ENCODE measurements at places on chromosomes 11 and 22.

DNA sequence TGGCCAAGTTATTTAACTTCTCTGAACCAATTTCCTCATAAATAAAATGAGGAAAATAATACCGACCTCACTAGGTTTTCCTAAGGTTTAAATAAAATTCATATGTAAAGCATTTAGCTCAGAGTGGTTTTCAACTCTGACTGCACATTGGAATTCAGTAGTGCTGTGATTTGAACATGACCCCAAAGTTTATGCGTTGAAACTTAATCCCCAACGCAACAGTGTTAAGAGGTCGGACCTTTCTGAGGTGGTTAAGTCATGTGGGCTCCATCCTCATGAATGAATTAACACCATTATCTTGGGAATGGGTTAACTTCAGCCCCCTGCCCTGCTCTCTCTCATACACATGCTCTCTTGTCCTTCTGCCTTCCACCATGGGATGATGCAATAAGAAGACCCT, 322.2 kb downstream of the AASDHPPT start:
- peak; percentile 9 for DNase-seq

- no peak for DNase-seq
Observed at GRCh38 chr22:43587574-43587973, 175.8 kb downstream of the MPPED1 start.

DNA sequence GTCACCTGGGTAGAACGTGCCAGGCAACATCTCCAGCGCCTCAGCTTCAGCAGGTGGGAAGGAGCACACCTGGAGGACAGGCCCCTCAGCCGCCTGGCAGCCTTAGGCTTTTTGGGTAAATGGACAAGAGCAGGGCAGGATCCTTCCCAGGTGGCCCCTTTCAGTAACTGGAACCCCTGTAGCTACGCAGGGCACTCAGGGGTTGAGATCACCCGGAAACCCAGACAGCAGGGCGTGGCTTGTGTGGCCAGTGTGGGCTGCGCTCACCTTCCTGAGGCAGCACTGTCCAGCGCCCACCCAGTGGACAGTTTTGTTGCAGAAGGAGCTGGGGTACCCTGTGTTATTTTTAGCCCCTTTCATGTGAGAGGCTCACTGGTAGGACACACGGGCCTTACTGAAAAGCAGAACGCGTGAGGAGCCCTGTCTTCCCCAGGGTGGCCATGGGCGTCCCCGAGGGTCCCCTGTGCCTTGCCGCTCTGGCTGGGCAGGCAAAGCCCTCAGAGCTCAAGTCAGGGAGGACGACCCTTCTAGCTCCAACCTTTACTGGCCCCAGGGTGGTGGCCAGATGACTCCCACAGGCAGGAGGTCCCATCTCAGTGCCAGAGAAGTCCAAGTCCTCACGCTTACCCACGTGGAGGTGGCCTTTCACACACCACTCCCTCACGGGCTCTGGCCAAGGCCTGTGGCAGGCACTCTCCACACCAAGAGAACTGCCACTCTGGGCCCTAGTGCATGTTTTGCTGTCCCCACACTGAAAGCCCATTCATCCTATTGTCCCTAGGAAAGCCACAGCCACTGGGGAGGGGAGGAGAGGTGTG, 75.8 kb downstream of the CTTN start:
- no peak for DNase-seq

GRCh38 chr11:23554002-23554401, 693.7 kb upstream of the CCDC179 start:
- DNase-seq: peak; percentile 6

- DNase-seq: no peak
Observed at GRCh38 chr11:32023370-32024305, 67.2 kb upstream of the RCN1 start.

DNA sequence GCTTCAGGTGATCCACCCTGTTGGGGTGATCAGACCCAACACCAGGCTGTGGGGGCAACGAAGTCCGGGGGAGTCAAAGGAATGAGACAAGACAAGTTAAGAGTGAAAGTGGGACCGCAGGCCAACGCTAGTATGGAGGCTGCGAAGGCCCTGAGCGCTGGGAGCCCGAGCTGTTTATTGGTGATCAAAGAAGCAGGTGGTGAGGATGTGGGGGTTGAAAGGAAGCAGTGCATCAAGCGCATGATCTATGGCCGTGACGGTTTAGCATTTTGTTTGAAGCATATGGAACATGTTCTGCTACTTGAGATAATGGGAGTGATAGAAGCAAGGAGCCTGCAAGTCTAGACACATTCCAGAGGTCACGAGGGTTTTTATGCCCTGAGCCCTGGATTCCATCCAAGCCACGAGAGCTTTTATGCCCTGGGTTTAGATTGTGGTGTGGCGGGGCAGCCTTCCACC, 49.5 kb downstream of the MCHR1 start:
- DNase-seq: no peak

DNA sequence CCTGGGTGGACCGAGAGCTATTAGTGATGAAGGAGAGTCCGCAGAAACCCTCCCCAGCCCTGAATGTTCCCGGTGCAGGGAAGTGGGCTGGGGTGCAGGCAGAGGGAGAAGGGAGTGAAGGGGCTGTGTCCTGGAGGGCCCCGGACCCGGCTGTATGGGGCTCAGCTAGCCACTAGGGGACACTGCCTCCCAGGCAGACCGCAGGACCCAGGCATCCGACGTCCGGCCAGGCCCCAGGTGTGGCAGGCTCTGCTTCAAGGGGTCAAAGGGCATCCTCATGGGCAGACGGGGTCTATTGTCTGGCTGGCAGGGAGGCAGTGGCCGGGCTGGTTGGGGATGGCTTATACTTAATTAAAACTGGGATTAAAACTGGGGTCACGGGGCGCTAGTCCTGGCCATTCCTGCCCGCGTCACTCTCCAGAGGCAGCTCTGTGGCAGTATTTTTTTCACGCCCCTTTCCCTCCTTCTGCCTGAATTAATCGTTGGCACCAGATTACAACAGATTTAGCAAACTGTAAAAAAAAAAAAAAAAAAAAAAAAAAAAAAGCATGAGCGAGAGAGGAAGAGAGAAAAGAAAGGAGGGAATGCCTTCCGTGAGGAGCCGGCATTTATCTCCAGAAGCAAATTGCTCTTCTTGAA, 5.1 kb downstream of the FLRT1 start:
- peak; percentile 20 for DNase-seq

DNA sequence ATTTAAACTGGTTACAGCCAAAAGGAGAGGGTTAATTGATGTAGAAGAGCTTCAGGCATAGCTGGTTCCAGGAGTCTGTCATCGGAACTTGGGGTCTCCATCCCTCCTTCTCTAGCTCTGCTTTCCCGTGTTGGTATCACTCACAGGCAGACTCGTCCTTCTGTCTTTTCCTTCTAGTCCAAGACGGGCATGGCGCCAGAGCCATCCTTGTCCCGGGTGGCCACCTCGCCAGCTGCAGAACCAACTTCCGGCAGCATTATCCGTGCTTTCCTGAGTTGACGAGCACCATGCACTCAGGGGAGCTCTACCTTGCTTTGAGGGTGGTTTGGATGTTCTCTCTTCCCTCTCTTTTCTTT, 14.7 kb downstream of the LINC01488 start:
- DNase-seq: no peak

- no peak for DNase-seq
Observed at GRCh38 chr11:39425226-39425625, 2034.2 kb downstream of the LRRC4C start.

DNA sequence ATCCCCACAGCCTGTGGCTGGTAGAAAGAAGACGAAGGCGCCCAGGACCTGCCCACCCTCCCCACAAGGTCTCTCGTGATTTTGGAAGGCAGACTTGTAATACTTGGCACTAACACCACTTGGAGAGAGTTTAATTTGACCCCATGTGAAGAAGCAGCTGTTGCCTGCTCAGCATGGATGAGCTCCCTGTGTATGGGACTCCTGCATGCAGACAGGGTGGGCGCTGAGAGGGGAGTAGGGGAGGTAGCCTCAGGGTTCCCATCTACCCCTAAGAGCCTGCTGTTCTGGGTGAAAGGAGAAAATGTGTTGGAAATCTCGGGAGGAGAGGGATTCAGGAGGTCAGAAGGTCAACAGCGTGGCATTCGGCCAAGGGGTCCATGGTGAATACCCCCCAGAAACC, 625.9 kb downstream of the TBC1D22A start:
- no peak for DNase-seq

DNA sequence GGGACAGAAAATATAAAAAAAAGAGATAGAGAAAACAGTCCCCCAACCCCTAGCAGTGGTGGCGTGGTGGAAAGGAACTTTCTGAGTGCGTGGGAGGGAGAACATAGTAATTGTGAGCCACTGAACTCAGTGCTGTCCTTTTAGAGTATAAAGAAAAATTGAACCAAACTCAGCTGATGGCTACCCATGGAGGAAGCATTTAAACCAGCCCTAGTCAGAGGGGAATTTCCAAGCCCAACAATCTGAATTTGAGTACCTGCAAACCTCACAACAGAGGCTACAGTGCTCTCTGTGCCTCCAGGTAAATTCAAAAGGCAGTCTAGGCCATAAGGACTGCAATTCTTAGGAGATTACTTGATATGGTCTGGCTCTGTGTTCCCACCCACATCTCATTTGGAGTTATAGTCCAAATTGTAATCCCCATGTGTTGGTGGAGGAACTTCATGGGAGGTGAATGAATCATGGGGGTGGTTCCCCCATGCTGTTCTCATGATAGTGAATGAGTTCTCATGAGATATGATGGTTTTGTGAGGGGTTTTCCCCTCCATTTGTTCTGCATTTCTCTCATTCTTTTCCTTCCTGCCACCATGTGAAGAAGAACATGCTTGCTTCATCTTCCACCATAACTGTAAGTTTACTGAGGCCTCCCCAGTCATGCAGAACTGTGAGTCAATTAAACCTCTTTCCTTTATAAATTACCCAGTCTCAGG, 687.8 kb downstream of the FAM181B start:
- no peak for DNase-seq

GRCh38 chr11:130979386-130979972, 63.2 kb upstream of the SNX19 start:
- DNase-seq: peak; percentile 27

GRCh38 chr11:94546886-94547285, 3.2 kb downstream of the FUT4 start:
- no peak for DNase-seq

DNA sequence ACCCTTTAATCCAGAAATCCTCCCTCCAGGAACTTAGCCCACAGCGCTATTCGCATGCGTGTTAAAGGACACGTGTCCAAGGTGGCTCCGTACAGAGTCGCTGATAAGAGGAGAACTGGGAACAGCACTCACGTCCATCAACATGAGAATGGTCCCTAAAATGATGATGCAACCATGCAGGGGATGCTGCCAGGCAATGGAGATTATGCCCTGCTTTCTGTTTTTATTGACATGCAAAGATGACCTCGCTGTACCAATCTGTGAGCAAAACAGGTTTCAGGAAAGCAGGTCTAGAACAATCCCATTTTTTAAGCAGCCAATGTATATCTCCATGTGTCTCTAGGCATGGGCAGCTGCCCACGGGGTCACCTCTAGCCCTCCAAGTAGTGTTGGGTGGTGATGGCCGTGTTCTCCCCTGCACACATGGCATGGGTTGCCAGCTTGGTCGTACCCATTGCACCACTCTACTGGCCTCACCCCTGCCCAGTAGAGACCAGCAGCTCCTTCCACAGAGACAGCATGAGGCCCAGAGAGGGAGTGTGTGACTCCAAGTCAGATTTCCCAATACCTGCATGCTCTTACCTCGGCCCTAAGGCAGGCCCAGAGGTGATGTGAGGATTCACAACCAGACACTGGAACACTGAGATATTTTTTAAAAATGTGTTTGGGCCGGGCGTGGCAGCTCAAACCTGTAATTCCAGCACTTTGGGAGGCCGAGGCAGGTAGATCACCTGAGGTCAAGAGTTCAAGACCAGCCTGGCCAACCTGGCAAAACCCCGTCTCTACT, 68.3 kb upstream of the LINC01488 start:
- no peak for DNase-seq

GRCh38 chr11:80432057-80432456, 991.2 kb upstream of the TENM4 start:
- no peak for DNase-seq

DNA sequence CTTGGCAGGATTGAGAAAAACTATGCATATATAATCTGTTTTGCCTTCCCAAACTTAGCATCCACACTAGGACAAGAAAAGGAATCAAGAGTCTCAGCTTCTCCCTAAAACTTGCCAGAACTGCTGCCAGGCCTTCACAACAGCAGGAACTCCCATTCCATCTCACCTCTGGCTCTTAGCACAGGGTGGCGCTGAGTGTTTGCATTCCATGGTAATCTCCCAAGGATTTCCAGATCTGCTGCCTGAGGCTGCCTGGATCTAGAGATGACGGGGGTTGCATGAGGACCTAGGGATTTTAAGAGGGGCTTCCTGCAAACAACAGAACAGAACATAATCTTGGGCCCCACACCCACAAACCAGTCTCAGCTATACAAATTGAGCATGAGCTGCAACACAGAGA, 87.1 kb upstream of the OPCML start:
- DNase-seq: no peak

DNA sequence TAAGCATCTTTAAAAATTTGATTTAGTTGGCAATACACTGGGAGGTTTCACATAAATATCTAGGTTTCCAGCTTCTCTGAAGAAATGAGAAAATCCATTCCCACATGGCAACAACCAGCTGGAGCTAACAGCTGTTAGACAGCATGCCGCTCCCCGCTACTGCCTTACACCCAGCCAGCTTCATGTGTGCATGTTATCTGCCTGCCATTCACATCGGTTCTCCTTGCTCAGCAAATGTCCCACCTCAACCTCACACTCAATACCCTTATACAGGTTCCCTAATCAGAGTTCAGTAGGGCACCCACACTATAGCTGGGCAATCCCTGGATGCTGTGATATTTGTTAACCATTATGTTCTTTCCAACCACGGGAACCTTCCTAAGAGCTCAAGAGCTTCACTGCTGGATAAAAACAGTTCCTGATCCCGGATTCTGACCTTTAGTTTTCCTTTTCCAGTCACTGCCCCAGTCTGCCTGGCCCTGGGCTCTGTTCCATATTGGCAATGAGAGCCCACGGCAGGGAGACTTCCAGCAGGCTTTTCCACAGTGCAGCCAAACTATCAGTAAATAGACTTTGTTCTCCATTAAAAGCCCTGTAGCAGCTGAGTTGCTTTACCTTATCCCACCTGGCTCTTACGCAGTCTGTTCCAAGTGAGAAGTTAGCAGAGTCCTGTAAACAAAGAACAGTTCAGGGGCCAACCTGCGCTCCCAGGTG, 8.6 kb downstream of the RPUSD4 start:
- DNase-seq: no peak

GRCh38 chr11:128039140-128040021, 548.0 kb downstream of the ETS1 start:
- DNase-seq: no peak

DNA sequence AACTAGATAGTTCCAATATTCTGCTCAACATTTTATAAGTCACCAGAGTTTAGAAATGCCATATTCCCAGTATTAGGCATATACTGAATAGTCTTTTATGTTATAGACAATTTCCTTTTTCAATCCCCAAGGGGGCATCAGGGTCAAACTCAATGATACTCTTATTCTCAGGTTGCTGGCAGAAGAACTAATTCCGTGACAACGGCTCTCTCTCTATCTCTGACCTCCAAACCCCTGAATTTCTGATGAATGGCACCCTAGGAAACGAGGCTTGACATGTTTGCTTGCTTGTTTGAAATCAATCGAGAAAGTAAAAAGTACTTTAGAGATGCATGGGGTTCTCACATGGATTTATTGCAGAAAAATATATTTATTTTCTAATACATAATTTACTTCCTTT, 160.1 kb downstream of the CASP12 start:
- no peak for DNase-seq

All from ACHN (cell line).